Mesenteric fat pad (tissue), 1 donor: ENCODE measurements at places on chromosomes 11 and 22. TPM values are rescaled to one million over a fixed set of nuclear protein-coding genes. Genes with fewer than 3 reads are reported as not detected.
A peak's percentile ranks its signal among the peaks of the same experiment; 100 is the strongest.

DNA sequence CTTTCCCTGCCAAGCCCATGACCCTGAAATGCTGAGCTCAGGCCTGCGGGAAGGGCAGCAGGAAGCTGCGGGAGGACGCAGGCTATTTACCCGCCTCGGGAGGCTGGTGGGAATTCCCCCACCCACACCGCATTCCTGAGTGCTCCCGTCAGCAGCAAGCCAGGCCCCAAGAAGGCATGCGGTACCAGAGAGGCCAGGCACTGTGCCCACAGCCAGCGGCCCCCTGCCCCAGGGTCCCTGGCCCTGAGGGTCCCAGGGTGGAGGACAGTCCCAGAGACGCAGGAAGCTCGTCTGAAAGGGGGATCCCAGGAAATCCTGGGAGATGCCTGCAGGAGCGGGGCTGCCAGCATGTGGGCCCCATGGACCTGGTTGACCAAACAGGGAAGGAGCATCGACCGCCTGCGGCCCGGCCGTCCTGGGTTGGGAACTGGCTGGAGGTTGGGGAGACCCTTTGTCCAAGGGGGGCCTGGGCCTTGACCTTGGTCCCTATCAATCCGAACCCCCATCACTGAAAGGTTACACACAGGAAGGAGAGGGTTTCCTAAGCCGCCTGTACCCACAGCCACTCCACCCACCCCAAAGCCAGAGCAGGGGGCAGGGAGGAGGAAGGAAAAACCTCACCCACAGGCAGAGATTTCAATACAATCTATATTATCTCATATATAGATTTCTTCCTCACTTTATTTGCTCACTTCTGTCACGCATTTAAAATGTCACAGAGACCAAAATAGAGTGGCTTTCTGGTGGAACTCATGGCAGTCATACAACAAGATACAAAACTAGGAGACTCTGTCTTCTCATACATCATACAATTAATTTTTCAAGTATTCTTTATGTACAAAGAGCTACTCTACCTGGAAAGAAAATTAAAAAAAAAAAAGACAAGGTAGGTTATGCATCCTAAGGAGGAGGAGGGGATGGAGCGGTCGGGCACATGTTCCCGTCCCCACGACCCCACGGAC lies 17.1 kb downstream of the MAFF start:
- DNase-seq = peak; percentile 93

The OR2D3 gene
- total RNA-seq = not detected

The ZNF214 gene
- total RNA-seq = 0.96 TPM

The HNRNPUL2 gene
- 37.7 TPM for total RNA-seq

GRCh38 chr11:93524173-93524536 lies 19.0 kb downstream of the SMCO4 start:
- no peak for DNase-seq

DNA sequence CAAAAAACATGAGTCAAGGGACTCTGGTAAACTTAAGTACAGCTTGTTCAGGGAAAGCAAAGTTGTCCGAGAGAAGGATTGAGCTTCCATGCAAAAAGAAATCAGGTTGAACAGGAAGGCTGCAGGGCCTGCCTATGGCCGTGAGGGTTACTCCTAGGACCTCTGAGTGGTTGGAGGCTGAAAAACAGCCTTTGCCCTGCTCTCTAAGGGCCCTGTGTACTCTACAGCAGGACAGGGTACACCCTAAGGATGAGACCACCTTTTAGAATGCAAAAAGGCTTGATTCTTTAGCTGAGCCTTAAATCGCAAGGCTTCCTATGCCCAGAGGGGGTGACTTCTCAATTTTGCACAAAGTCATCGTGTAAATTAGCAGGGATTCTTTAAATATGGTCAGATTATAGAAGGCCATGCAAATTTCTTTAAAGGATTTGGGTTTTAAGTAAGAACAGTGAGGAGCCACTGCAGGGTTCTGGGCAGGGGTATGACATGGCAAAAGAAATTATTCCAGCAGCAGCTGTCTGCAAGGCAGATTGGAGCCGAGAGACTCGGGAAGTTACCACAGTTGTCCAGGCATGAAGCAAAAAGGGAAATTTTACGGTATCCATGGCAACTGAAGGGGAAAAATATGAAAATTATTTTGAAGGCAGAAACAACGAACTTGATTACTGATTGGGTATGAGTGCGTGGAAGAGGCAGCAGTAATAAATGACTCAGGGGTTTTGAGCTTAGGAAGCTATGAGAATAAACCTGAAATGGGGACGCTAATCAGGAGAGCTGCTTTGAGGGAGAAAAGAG lies 91.8 kb downstream of the FAM76B start:
- no peak for DNase-seq

DNA sequence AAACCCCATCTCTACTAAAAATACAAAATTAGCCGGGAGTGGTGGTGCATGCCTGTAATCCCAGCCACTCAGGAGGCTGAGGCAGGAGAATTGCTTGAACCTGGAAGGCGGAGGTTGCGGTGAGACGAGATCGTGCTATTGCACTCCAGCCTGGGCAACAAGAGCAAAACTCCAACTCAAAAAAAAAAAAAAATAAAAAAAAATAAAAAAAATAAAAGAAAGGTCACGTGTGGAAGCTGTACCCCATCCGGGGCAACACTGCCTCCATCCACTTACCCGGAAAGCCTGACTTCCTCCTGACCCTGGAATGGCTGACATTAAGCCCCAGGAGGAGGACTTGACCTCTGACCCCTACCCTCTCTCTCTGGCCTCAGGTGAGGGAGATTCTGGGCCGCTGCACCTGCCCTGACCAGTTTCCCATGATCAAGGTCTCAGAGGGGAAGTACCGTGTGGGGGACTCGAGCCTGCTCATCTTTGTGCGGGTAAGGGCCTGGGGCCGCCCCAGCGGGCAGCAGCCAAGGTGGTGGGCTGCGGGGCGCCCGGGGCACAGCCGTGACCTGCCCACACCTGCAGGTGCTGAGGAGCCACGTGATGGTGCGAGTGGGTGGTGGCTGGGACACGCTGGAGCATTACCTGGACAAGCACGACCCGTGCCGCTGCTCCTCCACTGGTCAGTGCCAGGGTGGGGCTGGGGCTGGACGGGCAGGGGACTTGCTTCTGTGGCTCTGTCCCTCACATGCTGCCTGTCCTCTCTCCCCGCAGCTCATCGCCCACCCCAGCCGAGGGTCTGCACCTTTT lies 3.8 kb downstream of the GAS2L1 start:
- DNase-seq = peak; percentile 90

DNA sequence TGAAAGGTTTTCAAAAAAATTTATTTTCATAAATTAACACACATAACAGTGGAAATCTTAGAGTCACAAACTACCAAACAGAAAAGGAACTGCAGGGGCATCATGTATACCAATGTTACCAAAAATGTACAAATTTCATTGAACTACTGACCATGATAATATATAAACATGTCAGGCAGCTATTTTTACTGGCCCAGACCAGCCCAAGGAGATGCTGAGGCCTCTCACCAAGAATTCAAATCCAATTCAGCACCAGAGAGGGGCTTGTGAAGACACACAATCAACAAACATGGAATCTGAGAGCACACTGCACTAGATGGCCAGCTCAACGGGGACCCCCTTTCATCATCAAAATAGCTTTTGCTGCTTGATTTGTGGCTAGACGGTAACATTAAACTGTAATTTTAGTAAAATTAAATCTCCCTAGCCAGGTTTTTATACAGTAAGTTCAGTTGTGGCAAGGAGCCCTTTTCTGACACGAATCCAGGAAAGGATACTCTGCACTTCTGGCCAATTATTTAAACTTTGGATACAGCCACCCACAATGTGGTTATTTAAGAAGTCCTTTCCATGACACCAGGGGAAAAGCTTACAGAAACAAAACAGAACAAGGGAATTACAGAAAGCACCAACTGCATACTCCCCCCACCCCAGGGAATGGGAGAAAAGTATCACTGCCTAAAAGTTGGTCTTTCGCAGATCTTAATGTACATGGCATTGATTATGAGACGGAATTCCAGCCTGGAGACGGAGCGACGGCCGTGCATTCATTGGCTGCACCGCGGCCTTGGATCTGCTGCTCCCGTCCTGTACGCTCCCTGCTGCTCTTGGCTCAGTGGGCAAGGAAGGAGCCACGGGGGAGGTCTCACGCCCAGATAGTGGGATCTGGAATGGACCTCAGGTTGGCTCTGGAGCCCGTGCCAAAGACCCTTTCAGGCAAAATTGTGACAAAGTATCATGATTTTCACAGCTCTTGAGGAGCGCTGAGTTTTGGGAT lies 19.6 kb upstream of the PISD start:
- no peak for DNase-seq

The TPBGL gene
- total RNA-seq = 1.6 TPM

GRCh38 chr22:30010789-30011405 lies 69.4 kb upstream of the HORMAD2 start:
- no peak for DNase-seq

DNA sequence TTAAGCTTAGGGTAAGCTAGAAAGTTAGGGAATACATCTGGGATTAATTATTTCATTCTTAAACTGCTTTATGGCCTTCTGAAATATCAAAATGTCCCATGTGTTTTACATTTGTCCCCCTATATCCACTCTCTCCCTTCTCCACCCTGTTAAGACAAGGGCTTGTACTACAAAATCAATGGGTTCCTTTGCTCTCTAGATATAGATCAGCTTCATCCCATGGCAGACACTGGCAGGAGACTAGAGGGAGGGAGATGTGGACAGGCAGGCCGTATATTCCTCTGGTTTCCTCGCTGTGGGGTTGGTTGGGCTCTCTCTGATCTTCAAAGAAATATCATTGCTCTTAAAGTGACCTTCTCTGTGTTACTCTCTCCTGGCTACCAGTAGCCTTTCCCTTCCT lies 1281.0 kb downstream of the LRRC4C start:
- DNase-seq = no peak

DNA sequence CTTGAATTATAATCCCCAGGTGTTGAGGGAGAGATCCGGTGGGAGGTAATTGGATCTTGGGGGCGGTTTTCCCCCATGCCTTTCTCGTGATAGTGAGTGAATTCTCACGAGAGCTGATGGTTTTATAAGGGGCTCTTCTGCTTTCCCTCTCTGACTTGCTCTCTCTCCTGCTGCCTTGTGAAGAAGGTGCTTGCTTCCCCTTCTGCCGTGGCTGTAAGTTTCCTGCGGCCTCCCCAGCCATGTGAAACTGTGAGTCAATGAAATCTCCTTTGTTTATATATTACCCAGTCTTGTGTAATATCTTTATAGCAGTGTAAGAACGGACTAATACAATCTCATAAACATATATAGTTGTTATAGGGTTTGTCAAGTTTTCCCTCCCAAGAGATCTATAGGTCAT lies 32.8 kb downstream of the KCNE3 start:
- no peak for DNase-seq

DNA sequence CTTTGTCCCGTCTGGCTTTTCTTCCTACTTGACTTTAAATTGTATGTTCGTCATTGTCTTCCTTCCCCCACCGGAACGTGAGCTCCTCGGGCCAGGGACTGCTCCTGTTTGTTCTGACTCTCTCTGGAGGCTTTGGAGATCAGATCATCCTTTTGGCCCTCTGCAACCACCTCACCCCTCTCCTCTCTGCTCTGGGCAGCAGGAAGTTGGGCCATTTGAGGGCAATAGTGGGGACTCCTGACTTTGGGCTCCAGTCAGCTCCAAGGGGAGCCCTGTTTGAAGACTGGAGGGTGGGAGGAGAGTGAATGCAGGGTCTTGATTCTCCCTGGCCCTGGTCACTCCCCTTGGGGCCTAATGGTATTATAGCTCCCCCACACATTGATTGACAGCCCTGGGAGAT lies 186.3 kb upstream of the B3GAT1 start:
- DNase-seq = peak; percentile 47

The SMC1B gene
- total RNA-seq = not detected

- no peak for DNase-seq
These were observed 99.8 kb downstream of the ATM start for GRCh38 chr11:108322666-108323065.

DNA sequence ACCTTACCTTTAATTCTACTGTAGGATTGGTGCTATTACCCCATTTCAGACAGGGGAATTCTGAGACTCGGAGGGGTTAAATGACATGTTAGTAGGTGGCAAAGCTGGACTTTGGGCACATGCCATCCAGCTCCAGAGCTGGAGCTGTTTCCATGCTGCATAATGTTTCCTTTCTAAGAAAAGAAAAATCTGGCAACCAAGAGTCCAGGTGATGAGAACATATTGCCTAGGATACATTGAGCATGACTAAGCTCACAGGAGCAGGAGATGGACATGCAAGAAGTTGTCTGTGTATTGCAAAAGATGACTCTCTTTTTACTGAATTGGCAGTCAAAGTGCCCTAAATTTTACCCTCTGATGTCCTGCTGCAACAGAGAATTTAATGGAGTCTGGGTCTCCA lies 150.8 kb upstream of the SYT13 start:
- no peak for DNase-seq

The VSIG2 gene
- 2.0 TPM for total RNA-seq

The LRRC32 gene
- total RNA-seq = 136 TPM

The POLD4 gene
- total RNA-seq = 72.9 TPM

The EXPH5 gene
- total RNA-seq = 0.87 TPM

The HOATZ gene
- total RNA-seq = not detected

DNA sequence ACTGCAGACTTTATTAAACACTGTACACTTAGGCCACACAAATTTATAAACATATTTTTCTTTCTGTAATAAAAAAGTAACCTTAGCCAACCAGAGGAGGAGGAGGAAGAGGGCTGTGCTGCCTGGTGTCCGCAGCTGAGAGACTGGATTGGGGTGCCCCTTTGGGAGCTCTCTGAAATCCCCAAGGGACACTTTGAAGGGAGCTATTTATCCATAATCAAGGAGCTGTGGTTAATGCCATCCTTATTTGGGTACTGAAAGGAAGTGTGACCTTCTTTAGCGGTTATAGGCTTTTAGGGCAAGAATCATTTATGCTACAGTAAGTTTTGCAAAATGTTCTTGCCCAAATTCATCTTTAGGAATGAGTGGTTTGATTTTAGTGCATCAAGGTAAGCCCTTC lies 125.8 kb downstream of the RASSF10 start:
- no peak for DNase-seq

The GRM5 gene
- 0.22 TPM for total RNA-seq

DNA sequence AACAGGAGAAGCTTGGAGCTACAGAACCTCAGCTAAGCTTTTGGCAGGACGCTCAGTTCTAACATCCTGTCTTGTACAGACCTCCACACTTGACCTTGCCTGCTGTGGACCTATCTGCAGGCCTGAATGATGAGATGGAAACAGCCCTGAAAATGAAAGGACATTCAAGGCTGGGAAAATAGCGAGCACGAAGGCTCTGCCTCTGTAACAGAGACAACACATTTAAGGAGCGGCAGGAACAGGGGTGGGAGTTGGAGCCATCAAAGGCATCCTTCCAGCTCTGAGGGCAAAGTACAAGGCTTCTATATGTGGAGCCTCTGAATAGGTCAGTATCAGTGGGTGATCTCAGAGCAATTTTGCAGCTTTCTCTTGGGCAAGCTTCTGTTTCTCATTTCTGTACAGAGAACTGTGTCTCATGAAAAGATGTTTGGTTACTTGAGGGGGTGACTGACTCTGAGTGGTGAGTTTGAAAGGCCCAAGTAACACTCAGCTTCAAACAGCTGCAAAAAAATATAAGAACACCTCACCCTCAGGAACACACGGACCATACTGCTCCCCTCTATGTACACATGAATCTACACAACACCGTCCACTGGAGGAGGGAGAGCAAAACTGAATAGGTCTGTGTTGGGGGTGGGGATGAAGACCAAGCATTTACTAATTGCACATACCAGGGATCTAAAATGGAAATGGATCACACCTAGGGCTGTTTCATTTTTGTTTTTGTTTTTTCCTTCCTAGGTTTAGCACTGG lies 101.6 kb downstream of the CCDC81 start:
- no peak for DNase-seq
